Natural killer cell (primary cell): ENCODE measurements at places on chromosomes 11 and 22.

- DNase-seq = no peak
Observed at GRCh38 chr11:101586965-101587364, 3.2 kb upstream of the TRPC6 start.

DNA sequence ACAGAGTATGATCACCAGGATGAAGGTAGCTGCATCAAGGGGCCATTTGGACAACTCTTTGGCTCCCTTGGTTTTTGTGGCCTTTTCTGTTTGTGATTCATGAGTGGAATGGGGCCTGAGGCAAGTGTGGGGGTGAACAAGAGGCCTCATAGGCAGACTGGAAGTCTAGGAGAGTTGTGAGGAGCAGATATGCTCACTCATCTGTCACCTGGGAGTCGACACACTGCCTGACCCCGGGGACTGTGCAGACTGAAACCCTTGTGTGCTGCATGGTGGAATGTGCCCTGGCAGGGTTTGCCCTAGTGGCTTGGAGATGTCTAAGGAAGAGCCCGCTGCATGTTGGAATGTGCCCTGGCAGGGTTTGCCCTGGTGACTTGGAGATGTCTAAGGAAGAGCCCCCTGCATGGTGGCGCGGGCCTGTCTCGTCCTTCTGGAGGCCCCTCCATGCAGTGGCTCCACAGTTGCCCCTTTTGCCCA, 60.0 kb downstream of the MED15 start:
- DNase-seq = no peak

DNA sequence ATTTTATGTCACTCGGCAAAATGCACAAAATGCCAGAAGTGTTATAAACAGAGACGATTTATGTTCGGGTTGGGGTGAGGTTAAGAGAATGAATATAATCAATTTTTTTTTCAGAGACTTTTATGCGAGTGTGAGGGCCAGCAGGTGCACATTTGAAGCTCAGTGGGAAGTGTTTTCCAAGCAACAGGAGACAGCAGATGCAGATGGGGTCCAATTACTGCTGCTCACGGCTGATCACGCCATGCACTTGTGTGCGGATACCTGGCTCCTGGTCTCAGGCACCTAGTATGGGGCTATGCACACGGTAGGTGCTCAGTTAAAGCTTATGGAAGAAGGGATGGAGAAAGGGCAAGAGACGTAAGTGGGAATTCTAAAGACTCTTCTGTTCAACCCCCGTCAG, 249.1 kb downstream of the MIAT start:
- no peak for DNase-seq

- no peak for DNase-seq
Observed at GRCh38 chr11:27557226-27557625, 50.7 kb upstream of the LIN7C start.

DNA sequence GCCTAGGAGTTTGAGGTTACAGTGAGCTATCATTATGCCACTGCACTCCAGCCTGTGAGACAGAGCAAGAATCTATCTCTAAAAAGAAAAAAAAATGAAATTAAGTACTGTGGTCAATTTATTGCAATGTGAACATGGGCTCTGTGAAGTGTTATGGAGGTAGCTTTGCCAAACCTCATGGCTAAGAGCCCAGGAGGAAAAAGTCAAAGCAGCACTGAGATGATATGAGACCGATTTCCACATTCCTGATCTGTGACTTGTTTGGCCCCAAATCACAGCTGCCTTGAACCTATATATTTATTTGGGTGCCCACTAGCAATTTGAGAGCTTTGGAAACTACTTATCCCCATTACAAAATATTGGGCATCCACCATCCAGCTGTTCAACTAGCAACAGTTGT, 29.8 kb upstream of the TMEM135 start:
- no peak for DNase-seq
